NCI-H1436 treated with DMSO at 0.1 percent for 48 hours (cell line): ENCODE measurements at places on chromosomes 16 and 17.

- DNase-seq, result no peak
Measured at GRCh38 chr17:31586946-31587345, 195.5 kb downstream of the RAB11FIP4 start.

DNA sequence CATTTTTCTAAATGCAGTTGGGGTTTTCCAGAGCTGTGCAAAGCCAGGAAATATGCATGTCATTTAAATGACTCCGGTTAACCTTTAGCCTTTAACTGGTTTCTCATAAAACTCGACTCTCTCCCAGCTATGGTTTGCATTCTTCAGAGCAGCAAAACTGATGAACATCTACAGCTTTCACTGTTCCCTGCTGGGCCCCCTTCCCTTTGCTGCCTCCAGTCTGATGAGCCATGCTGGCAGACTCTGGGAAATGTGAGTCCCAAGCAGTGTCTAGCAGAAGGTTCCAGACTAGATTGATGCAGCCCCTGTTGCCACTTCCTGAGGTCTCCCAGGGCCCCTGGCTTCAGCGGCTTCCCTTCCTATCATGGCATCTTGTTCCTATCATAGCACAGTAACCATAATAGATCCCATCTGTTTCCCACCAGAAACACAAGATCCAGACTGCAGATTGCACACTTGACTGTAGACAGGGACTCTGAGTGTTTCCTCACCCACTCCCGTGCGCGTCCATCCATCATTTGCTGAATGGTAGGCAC lies 135.4 kb downstream of the CLEC16A start:
- DNase-seq, result no peak

DNA sequence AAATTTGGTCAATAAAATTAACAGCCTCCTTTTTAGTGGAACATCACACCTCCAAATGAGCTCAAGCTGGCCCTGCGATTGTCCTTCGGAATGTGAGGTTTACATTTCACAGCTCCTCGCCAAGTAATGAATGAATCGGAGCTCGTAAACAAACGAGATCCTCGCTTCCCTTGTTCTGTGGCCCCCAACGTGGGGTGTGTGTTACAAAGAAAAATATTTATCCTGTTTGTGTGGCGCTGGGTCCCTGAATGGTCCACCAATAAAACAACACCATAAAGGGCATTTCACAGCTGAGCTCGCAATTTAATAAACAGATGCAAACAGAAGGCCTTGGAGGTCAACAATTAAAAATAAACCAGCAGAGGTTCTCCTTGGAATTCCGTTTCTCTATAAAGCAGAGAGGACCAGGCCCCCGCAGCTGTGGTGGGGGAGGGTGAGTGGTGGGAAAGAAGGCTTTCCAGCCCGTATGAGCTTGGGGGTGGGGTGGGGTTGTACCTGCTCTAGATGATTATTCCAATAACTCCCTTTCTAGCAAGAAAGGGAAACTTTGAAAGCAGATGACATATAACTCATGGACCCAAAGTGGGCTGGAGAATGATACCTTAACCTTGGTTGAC lies 393.9 kb upstream of the SALL1 start:
- no peak for DNase-seq

GRCh38 chr17:62739645-62740388 lies 68.3 kb downstream of the MARCHF10 start:
- no peak for DNase-seq
